ENCODE measurements at places on chromosomes 1 and 21.
A peak's percentile ranks its signal among the peaks of the same experiment; 100 is the strongest.

DNA sequence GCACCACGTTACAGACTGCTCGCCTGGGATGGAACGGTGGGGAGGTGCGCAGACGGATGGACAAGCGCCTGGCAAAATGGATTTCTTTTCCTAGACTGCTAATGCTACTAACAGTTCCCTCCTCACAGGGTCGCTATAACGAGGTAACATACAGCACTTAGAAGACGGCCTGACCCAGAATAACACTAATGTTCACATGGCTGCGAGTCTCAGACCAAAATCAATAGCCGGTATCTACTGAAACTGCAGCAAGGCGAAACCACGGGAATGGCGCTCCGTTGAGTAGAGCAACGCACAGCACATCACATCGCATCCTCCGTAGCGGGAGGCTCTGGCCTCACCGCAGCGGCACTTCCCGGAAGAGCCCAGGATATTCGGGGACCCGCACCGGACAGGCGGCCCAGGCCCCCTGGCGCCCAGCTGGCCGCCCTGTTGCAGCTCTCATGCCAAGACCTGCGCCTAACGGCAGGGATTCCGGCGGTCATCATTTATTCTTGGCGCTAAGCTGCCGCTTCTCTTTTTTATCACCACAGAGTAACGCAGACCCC, 46.6 kb downstream of the VPS26C start:
- peak overlapping the region; percentile 83 for H3K4me3 ChIP-seq
- H3K27ac ChIP-seq, result peak overlapping the region; percentile 81
- H3K4me1 ChIP-seq, result peaks cover 27% of the 10 kb centered on the region
- H3K36me3 ChIP-seq, result peaks cover 8% of the 10 kb centered on the region

GRCh38 chr1:218377143-218377660, 32.1 kb downstream of the TGFB2 start:
- no peaks in the 10 kb centered on the region for H3K36me3 ChIP-seq
- DNase-seq, result peak; percentile 7
- no peaks in the 10 kb centered on the region for H3K27me3 ChIP-seq
- H3K4me3 ChIP-seq, result no peak overlapping the region
- no peaks in the 10 kb centered on the region for H3K4me1 ChIP-seq
- H3K27ac ChIP-seq, result no peak overlapping the region

- no peak overlapping the region for H3K27ac ChIP-seq
Measured at GRCh38 chr1:197307136-197307535, 39.1 kb downstream of the CRB1 start.

DNA sequence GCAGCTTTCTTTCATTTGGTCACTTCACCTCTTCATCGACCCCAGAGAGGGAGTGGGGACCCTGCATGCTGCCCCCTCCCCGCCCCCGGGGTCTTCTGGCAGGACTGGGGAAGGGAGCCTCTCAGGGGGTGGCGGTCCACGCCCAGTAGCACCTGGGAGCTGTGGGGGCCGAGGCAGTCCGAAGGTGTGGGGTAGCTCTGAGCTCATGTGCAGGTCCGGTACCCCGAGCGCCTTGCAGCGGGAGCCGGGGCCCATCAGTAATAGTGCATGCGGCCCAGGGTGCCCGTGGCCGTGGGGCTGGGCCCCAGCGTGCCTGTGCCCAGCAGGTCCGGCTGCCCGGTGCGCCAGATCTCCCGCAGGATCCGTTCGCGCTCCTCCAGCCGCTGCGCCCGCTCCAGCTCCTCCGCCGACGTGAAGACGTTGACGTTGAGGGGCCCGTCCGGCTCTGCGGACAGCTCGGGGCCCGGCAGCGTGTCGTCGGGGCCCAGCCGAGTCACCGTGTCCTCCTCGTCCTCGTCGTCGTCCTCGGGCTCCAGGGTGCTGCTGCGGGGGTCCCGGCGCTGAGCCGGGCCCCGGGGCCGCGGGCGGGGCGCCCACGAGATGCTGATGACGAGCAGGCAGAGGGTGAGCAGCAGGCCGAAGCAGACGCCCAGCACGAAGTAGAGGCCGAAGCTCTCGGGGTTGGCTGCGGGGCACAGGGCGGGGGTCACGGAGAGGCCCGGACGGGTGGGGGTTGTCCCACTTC, 1.2 kb downstream of the EVA1B start:
- no peak overlapping the region for H3K27ac ChIP-seq
- H3K36me3 ChIP-seq, result no peaks in the 10 kb centered on the region
- H3K4me1 ChIP-seq, result peaks cover 10% of the 10 kb centered on the region
- H3K4me3 ChIP-seq, result no peak overlapping the region

GRCh38 chr1:72567521-72567920, 285.2 kb upstream of the NEGR1 start:
- no peak overlapping the region for H3K4me3 ChIP-seq
- H3K36me3 ChIP-seq, result no peaks in the 10 kb centered on the region
- no peak for DNase-seq

- no peak overlapping the region for H3K27ac ChIP-seq
- no peaks in the 10 kb centered on the region for H3K36me3 ChIP-seq
- no peak overlapping the region for H3K4me3 ChIP-seq
- H3K4me1 ChIP-seq, result no peaks in the 10 kb centered on the region
- H3K27me3 ChIP-seq, result no peaks in the 10 kb centered on the region
Measured at GRCh38 chr1:218964471-218965185, 209.1 kb upstream of the LYPLAL1 start.

DNA sequence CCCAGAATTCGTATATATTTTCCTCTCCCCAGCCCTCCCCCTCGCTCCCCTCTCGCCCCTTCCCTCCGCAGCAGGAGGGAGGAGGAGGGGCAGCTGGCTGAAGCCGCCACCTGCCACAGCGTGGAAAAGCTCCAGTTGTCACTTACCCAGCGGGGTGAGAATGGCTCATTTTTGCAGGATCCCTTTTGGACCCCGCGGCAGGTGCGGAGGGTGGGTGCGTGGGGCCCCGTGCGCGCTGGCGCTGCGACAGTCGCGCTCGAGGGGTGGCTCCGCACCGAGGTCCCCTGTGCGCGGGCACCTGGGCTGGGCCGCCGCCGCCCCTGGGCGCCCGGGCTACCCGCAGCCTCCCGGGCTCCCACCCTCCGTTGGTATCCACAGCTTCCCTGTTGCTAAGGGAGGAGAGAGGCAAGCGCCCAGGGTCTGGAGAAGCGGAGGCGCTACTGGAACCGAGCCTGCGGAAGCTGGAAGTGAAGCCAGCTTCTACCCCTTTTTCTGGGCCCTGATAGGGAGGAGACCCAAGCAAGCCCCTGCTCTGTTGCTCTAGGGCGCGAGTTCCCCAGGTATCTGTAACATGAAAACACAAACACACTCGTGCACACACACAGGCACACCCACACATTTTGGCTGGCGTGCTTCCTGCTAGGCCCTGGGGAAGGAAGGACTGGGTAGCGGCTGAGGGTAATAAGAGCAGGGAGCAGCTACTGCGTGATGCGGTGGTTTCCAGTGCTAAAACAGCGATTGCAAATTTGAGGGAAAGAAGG, at the start of gene ERICH3:
Gene ERICH3 (minus strand): TSS at position 442 of the 761 bp plus-strand sequence. CDS start 273 bp downstream, at position 169.
- no peak within 1 kb of the TSS for H3K27ac ChIP-seq
- H3K4me3 ChIP-seq, result no peak within 1 kb of the TSS
- H3K36me3 ChIP-seq, result no peaks in the 10 kb centered on the region
- H3K27me3 ChIP-seq, result peaks cover 5% of the 10 kb centered on the region
- no peaks in the 10 kb centered on the region for H3K4me1 ChIP-seq

DNA sequence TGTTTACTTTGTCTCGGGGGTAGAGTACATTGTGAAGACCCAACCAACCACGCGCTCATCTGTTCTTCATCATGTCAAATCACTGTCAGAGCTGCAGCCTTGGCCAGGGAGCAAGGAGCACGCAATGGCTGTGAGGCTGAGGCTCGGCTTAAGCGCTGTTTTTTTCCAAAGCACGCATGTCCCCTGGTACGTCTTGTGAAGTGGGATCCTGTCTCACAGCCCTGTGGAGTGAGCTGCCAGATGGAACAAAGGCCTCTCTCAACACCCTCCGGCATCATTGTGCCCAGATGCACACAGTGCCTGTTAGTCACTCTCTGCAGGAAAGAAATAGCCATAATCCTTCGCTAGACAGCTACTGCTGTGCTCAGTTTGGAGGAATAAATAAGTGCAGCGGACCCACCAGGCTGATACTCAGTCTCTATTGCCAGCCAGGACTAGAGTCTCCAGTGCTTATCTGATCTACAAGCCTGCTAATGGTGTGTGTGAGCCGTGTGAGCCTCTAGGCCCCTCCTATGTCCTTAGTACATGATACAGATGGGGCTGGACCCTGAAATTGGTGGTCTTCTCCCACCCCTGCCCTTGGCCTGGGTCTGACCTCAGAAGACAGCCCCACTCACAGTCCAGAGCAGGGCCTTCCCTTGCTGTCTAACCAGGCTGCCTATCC, 91.3 kb upstream of the COA6 start:
- no peaks in the 10 kb centered on the region for H3K36me3 ChIP-seq
- H3K4me1 ChIP-seq, result no peaks in the 10 kb centered on the region
- no peak overlapping the region for H3K4me3 ChIP-seq
- no peak overlapping the region for H3K27ac ChIP-seq
- DNase-seq, result no peak

DNA sequence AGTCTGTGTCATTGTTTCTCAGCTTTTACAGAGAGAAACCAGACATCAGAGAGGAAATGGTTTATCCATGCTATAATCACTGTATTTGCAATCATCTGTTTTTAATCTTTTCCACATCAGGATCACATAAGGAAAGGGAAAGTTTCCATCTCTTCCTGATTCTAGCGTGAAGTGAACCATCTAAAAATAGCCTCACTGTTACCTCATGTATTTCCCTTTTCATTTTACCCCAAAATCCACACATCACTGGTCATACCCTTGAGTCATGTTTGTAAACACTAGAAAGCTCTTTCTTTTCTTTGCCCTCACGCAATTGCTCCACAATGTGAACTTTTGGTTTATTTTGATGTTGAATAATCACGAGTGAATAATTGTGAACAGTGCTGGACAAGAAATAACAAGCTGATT, 146.0 kb downstream of the PLA2G4A start:
- H3K27me3 ChIP-seq, result no peaks in the 10 kb centered on the region
- no peak overlapping the region for H3K27ac ChIP-seq
- no peaks in the 10 kb centered on the region for H3K36me3 ChIP-seq
- no peaks in the 10 kb centered on the region for H3K4me1 ChIP-seq
- H3K4me3 ChIP-seq, result no peak overlapping the region

- H3K27me3 ChIP-seq, result no peaks in the 10 kb centered on the region
- H3K4me3 ChIP-seq, result no peak overlapping the region
- no peak for DNase-seq
- H3K4me1 ChIP-seq, result no peaks in the 10 kb centered on the region
- H3K36me3 ChIP-seq, result no peaks in the 10 kb centered on the region
- H3K27ac ChIP-seq, result no peak overlapping the region
Measured at GRCh38 chr1:17485281-17485680, 45.8 kb upstream of the RCC2 start.

DNA sequence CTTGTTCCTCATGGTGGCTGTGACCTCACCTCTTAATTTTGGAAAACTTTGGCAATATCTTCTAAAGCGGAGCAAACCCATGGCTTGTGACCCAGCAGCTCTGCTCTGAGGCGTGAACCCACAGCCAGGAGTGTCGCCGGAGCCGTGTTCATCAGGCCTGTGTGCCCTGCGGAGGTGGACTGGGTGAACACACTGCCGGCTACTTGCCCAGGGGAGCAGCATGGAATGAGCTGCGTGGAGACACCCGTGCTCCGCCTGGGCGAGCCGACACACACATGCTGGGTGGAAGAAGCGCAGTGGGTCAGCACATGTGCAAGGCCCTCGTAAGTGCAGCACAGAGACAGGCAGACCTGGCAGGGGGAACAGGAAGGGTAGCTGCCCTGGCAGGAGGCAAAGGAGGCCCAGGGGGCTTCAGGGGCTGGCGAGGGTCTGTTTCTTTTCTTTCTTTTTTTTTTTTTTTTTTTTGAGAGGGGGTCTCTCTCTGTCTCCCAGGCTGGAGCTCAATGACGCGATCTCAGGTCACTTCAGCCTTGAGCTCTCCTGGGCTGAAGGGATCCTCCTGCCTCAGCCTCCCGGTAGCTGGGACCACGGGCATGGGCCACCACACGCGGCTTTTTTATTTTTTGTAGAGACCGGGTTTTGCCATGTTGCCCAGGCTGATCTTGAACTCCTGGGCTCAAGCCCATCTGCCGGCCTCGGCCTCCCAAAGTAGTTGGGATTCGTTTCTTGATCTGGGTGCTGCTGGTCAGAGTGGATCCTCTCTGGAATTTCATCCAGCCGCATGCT, 41.8 kb downstream of the AGPAT3 start:
- no peaks in the 10 kb centered on the region for H3K27me3 ChIP-seq
- no peak for DNase-seq
- H3K27ac ChIP-seq, result no peak overlapping the region
- H3K36me3 ChIP-seq, result peaks cover 43% of the 10 kb centered on the region

DNA sequence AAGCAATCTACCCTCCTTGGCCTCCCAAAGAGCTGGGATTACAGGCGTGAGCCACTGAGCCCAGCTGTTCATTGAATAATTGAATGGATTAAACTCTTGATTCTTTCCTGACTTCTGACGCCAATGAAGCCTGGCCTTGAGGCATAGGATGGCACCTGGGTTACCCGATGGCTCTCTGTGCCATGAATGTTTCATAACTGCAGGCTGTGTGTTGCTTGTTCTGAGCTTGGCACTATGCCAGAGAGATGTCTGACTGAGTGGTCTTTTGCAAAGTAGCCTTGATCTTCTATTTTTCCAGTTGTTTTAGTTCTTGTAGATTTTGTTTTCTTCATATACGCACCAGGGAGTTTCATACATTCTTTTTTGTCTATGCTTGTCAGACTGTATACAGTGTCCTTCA, 38.5 kb upstream of the AK4 start:
- DNase-seq, result no peak
- no peaks in the 10 kb centered on the region for H3K36me3 ChIP-seq
- H3K27ac ChIP-seq, result no peak overlapping the region
- H3K27me3 ChIP-seq, result no peaks in the 10 kb centered on the region
- H3K4me1 ChIP-seq, result no peaks in the 10 kb centered on the region

- no peak overlapping the region for H3K27ac ChIP-seq
- no peaks in the 10 kb centered on the region for H3K4me1 ChIP-seq
- no peak for DNase-seq
- no peaks in the 10 kb centered on the region for H3K36me3 ChIP-seq
- no peak overlapping the region for H3K4me3 ChIP-seq
Measured at GRCh38 chr1:32474954-32475353, 10.1 kb downstream of the ZBTB8B start.

DNA sequence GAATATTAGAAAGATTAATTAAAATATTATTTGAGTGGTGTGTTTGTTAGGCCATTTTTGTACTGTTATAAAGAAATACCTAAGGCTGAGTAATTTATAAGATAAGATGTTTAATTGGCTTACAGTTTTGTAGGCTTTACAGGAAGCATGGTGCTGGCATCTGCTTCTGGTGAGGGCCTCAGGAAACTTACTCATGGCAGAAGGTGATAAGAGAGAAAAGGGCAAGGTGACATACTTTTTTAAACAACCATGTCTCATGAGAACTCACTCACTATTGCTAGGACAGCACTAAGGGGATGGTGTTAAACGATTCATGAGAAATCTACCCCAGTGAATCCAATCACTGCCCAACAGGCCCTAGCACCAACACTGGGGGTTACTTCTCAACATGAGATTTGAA, 56.7 kb upstream of the RGS21 start:
- H3K4me3 ChIP-seq, result no peak overlapping the region
- H3K4me1 ChIP-seq, result no peaks in the 10 kb centered on the region
- DNase-seq, result no peak
- H3K27me3 ChIP-seq, result no peaks in the 10 kb centered on the region
- H3K36me3 ChIP-seq, result no peaks in the 10 kb centered on the region
- no peak overlapping the region for H3K27ac ChIP-seq

GRCh38 chr1:84319662-84320061, 18.2 kb downstream of the SAMD13 start:
- H3K27ac ChIP-seq, result no peak overlapping the region
- no peaks in the 10 kb centered on the region for H3K36me3 ChIP-seq
- H3K4me3 ChIP-seq, result no peak overlapping the region
- no peaks in the 10 kb centered on the region for H3K4me1 ChIP-seq
- no peaks in the 10 kb centered on the region for H3K27me3 ChIP-seq

Data from naive thymus-derived CD4-positive, alpha-beta T cell (primary cell).